ENCODE measurements at places on chromosomes 7 and 10.

DNA sequence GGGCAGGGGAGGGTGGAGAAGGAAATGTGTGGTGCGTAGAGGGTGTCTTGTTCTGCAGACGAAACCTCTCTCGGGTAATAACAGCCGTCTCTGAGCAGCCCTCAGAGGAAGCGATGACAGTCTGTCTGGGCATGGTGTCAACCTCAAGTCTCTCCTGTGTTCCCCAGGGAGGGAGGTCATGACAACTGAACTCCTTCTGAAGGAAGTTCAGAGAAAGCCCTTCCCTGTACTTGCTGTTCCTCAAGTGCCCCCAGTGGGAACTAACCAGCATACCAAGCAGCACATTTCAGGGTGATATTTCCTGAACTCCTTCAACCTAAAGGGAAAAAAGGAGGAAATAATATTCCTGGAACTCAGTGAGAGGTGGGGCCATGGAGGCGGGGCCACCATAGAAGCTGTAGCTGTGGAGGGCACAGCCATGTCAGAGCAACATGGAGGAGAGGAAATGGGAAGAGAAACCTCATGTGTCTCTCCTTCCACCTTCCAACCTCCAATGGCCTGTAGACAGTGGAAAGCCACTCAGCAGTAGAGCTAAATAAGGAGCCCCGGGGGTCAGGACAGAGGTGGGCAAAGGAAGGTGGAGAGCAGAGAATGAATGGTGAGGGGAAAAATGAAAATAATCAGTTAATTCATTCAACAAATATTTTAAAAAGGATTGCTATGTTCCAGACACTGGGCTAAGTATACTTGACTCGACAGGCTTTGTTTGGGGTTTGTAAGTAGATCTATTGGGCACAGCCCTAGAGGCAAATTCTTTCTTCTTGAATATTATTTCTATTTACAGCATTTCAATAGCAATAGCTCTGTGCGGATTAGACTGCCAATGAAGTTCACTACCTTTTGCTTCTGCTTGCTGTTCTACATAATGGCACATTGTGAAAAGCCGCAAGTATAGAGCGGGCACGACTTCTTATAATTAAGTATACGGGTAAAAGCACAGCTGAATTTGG lies 61.0 kb upstream of the AOAH start:
- DNase-seq: peak; percentile 71

DNA sequence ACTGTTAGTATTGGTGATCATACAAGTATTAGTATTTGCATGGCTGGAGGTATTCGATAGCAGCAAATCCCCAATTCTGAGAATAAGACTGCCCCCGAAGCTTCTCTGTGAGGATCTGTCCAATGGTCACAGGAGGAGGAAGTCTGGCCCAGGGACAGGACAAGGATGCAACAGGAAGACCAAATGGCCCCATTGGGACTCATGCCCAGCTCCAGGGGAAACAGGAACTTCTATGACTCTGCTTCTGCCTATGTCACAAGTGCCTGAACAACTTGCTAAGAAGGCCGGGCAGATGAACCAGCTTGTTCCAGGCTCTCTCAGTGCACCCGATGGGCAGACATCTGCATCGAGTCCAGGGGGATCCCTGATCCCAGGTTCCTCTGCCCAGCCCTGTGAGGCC lies 172.0 kb upstream of the GRB10 start:
- no peak for DNase-seq

GRCh38 chr10:86961481-86962091 lies 3.2 kb downstream of the SNCG start:
- no peak for DNase-seq

- no peak for DNase-seq
Measured at GRCh38 chr7:95725205-95725604, 47.1 kb upstream of the DYNC1I1 start.

GRCh38 chr7:51444936-51445335 lies 128.3 kb upstream of the COBL start:
- DNase-seq: no peak

- DNase-seq: no peak
Measured at GRCh38 chr10:114320249-114321116, 81.4 kb downstream of the VWA2 start.

GRCh38 chr10:98649170-98649569 lies 202.4 kb upstream of the HPS1 start:
- no peak for DNase-seq

DNA sequence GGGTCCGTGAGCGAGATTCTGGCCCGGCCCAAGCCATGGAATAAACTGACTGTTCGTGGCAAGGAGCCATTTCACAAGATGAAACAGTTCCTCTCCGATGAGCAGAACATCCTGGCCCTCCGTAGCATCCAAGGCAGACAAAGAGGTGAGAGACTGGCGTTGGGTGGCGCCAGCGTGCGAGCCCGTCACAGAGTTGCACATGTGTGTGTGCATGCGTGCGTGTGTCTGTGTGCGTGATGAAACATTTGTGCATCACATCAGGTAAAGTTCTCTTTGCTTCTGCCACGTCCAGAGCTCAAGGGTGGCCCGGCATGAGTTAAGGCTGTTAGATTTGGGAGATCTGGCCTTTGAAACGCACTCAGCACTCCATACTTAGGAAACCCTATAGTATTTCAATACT lies 89.5 kb upstream of the SH2B2 start:
- no peak for DNase-seq

DNA sequence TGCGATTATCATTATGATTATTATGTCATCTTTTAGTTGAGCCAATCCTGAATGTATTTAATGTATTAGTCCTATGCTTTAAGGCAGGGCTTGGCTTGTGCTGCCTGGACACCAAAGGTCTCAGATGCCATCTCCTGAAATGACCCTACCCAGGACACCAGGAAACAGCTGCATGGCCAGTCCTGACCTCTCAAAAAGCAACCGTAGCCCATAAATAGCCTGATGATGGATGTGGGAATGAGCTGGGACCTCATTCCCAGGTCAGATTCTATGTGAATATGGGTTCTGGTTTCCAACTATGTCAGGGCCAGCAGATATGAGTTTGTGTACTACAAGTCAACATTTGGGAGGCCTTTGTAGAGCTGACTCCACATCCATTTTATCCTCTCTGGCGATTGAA lies 438.4 kb downstream of the NRG3 start:
- no peak for DNase-seq

- no peak for DNase-seq
Measured at GRCh38 chr10:84294766-84295447, 33.5 kb upstream of the CCSER2 start.

GRCh38 chr7:25389489-25390106 lies 161.3 kb upstream of the NPVF start:
- no peak for DNase-seq

DNA sequence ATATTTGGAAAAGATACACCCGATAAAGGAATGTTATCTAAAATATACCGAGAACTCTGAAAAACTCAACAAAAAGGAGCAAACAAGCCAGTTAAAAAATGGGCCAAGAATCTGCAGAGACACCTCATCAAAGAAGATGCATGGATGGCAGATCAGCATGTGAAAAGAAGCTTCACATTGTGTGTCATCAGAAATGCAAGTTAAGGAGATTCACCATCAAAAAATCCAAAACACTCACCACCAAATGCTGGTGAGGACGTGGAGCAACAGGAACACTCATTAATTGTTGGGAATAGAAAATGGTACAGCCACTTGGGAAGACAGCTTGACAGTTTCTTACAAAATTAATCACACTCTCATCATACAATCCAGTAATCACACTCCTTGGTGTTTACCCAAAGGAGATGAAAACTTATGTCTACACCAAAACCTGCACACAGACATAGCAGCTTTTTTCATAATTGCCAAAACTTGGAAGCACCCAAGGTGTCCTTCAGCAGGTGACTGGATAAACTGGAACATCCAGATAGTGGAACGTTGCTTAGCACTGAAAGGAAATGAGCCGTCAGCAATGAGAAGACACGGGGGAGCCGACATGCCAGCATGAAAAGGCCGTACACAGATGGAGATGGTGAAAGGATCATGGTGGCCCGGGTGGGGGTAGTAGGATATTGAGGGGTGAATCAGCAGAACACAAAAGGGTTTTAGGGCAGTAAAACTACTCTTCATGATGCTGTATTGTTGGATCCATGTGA lies 27.9 kb upstream of the PWWP2B start:
- DNase-seq: no peak

- no peak for DNase-seq
Measured at GRCh38 chr10:12699258-12699700, 302.2 kb downstream of the CCDC3 start.

GRCh38 chr7:106313966-106314365 lies 29.2 kb upstream of the NAMPT start:
- DNase-seq: no peak

DNA sequence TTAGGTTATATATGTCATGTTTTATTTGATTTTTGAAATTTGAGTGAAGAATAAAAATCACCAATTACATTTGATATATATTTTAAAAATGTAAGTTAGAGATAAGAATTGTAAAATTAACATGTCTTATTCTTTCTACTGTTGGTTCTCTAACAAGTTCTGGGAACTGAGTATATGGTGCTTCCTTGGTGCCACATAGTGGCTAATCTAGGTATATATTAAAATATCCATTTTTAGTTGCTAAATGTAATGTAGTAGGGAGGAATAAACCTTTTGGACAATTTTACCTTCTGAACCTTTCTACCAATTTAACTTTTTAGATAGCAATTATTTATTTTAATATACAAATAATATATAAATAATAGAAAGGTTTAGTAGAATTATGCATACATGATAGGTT lies 17.5 kb downstream of the CFAP69 start:
- DNase-seq: no peak

DNA sequence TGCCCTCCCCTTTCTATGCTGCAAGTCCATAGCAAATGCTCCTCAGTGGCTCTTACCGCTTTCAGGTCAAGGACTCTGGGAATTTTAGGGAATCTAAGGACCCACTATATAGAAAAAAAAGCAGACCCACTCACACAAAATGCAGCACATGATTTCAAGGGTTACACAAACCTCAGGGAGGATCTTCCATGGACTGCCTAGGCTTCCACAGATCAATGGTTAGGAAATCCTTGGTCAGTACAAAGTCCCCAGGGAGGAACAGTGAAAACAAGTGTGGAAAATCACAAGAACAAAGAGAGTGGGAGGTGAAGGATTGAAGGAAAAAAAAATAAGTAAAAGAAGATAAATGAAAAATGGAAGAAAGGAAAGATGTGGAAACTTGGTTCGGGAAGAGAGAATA lies 188.4 kb downstream of the AHR start:
- no peak for DNase-seq

DNA sequence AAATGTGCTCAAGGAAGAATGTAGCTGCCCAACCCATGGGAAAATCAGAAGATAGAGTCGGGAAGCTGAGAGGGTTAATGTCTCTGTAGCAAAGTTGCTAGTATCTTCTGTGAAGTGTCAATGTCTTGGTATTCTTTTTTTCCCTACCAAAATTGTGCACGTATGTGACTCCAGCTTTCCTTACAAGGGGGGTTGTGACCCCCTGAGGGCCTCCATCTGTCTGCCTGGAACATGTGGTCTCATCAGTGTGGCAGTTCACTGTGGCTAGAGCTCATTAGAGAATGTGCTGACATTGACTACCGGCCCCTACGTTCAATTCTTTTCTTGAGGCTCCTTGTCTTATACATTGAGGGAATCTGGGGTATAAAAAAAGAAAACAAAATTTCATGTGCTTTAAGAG lies 725.2 kb upstream of the CELF2 start:
- DNase-seq: no peak

- no peak for DNase-seq
Measured at GRCh38 chr10:47169581-47169980, 130.4 kb upstream of the GDF10 start.

GRCh38 chr10:113252650-113253618 lies 299.9 kb upstream of the HABP2 start:
- no peak for DNase-seq

- DNase-seq: no peak
Measured at GRCh38 chr7:1004018-1004852, 21.3 kb downstream of the CYP2W1 start.

DNA sequence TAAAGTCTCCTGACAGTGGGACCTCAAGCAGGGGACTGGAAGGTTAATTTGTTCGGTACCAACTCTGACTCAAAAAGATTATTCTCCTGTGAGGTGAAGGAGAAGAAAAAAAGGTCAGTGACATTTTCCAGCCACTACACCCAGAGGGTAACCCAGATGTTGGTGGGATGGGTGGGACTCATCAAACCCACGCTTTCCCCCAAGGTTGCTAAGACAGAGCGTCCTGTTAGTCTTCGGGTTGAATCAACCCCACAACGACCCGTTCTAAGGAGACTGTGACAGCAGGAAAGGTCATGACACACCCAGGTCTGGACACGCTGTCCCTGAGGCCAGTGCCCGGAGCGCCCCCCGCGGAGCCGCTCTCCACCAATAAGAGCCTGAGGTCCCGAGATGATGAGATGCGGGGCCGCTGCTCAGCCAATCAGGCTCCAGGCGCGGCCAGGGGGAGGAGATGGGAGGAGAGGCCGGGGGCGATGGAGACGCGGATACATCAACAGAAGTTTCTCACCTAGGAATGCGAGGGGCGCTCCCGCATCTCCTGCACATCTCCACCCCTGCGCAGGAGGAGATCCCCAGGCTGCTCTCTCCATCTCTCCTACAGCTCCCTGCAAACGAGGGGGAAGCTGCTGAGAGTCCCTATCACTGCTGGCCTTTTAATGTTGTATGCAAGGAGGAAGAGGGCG lies at the start of gene WNT16:
WNT16 (plus strand) TSS at position 493 of the 683 bp plus-strand sequence. CDS start 293 bp downstream, outside the sequence.
- no peak for DNase-seq

DNA sequence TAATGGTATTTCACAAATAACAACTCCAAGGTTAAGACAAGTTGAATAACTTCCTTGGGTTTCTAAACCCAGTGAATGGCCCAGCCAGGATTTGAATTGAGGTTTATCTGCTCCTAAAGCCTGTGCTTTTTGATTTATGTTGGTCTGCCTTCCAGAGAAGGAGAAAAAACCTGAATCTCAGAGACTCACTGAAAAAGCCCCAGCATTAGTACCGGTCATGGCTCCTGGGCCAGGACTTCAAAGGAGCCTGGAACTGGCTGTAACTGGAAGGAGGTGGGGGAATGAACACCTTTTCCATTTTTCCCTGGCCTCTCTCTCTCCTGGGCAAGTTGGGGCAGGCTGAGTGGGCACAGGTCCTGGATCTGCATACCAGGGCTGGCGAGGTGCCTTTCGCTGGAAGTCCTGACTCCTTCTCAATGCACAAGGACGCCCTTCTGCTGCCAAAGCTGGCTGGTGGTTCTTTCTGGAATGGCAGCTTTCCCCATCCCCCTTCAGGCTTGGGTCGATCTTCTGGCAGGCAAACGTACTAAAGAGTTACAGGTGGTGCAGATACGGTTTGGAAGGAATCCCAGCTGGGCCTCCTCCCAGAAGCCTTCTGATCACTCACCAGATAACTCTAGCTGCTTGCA lies 268.2 kb downstream of the PTEN start:
- no peak for DNase-seq

- DNase-seq: no peak
Measured at GRCh38 chr7:67843001-67843565, 846.5 kb downstream of the TYW1 start.

Data from T follicular helper cell (primary cell).